ENCODE measurements at places on chromosomes 5 and 9. TPM values are rescaled to one million over a fixed set of nuclear protein-coding genes. Genes with fewer than 3 reads are reported as not detected.

The TRIM36 gene
- polyA plus RNA-seq = 3.1 TPM

The DIRAS2 gene
- polyA plus RNA-seq = 1.6 TPM

The PLAC8L1 gene
- polyA plus RNA-seq = 0.51 TPM

The ORM2 gene
- polyA plus RNA-seq = not detected

The CD74 gene
- polyA plus RNA-seq = 48.3 TPM

The ISL1 gene
- 0.13 TPM for polyA plus RNA-seq

The PFDN1 gene
- 74.6 TPM for polyA plus RNA-seq

The TNFSF8 gene
- polyA plus RNA-seq = 0.75 TPM

The BRIX1 gene
- polyA plus RNA-seq = 37.6 TPM

The CCL21 gene
- 27.0 TPM for polyA plus RNA-seq

The NSG2 gene
- polyA plus RNA-seq = 0.94 TPM

All from muscle of back (tissue), 13 donors.